ENCODE measurements at places on chromosomes 5 and 9.

- DNase-seq, result no peak
Measured at GRCh38 chr5:127739807-127740384, 36.7 kb downstream of the CCDC192 start.

DNA sequence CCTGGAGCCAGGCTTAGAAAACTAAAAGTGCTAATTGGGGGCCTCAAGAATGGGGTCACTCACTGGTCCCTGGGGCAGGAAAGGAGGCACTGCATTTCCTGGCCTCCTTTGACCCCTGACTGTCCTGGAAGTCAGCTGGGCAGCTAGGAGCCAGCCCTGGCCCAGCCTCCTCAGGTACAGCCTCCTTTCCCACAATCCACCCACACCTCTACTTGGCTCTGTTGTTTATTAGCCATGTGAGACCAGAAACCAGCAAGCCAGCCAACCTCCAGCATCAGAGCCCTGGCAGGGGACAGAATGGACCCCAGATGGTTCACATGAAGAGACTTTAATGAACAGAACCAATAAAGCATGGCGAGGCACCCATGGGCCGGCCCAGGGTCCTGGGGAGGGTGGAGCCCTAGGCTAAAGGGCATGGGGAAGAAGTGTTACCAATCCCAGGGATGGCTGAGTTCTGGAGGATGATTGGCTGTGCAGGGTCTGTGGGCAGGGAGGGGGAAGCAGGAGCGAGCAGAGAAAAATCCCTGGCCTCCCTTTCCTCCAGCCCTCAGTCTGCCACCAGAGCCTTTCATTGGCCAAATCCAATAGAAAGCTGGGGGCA is 55.3 kb upstream of the ANGPTL2 start:
- no peak for DNase-seq

GRCh38 chr9:121851641-121852091 is 200.2 kb downstream of the DAB2IP start:
- no peak for DNase-seq

- DNase-seq, result no peak
Measured at GRCh38 chr9:136614372-136614922, 48.3 kb upstream of the EGFL7 start.

- DNase-seq, result no peak
Measured at GRCh38 chr5:133397348-133397747, 215.0 kb downstream of the FSTL4 start.

DNA sequence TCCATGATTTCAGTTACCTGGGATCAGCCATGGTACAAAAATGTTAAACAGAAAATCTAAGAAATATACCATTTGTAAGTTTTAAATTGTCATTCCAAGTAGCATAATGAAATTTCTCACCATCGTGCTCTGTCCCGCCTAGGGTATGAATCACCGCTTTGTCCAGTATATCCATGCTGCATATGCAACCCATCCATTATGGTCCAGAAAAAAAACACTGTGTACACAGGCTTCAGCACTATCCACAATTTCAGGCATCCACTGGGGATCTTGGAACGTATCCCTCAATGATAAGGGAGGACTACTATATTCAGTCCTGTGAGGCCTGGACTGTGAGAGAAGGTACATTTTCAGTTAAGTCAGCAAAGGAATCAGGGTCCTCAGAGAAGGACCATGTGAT is 37.6 kb upstream of the HNRNPA0 start:
- DNase-seq, result no peak

DNA sequence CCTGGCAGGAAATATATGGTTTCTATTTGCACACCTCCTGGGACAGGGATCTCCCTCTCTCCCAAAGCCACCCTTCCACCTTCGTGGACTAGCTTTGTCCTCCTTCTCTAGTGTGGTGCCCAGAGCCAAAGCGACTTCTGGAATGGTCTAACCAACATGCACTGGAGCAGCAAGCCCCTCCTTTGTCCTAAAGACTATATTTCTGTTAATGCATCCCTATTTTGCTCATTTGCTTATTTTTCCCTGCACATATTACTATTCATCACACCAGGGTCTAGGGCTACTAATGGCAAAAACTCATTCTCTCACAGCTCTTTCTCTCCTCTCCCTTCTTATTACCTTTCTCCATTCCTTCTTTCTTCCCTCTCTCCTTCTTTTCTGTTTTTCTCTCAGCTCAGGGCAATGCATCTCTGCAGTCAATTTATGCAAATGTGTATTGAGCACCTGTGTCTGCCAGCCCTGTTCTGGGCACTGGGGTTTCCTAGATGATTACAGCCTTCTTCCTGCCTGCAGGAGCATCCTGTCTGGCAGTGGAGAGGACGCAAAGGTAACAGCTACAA is 2.8 kb upstream of the NEURL1B start:
- no peak for DNase-seq

- no peak for DNase-seq
Measured at GRCh38 chr5:35815089-35815936, 41.4 kb upstream of the IL7R start.
